ENCODE measurements at places on chromosomes 2 and 18.

DNA sequence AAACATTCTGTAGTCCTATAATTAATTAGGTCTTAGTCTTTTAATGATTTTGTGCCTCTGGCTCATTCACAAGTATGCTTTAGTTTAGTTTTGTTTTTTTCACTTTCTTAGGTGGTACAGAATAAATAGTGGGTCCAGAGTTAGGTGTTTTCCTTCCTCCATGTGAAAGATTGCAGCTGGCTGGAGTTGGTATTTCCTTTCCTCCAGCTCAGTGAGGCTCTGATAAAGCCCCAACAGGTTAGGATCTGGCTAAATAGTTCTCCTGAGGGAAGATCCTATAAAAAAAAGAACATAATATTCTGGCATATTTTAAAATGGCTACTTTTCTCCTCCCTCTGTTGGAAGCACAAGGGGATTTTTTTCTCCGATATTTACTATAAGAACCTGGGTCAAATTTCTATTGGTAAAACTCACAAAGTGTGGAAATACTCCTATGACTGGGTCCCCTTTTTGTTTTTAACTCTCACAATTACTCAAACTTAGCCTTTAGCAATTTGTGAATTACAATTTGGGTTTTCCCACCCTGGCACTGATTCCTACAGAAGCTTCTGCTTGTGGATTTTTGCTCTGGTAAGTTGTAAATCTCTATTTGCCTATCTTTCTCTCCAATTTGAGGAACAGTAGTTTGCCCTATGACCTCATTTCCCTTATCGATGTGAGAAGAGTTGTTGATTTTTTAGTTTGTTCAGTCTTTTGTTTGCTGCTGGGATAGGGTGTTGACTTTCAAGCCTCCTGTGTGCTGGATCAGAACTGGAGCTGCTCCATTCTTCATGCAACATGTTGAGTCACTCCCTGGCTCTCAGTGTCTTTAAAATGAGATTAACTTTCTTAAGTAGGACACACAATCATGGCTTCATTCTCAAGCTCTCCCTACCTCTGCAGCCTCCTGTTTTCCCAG, 500.9 kb downstream of the RNF144A start:
- no peak for DNase-seq

DNA sequence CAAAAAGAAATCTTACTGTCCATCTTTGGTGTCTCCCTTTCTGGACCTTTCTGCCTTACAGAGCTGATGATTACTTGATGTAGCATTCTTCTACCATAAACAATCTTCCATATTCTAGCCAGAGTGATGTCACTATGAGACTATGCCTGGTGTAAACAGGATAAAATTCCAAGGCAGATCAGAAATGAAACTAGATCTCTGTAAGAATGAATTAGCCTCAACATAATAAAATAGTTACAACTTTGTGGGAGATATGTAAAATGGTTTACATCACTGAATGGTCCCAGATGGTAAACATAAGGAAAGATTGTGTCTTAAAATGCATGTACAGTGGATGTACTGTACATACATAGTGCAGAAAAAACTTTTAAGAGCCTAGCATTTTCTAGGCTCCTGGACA, 112.3 kb upstream of the ZNF521 start:
- no peak for DNase-seq

- DNase-seq, result no peak
Measured at GRCh38 chr18:25832001-25832604, 258.3 kb downstream of the SS18 start.

GRCh38 chr2:237438080-237438940, 24.3 kb upstream of the COL6A3 start:
- DNase-seq, result no peak

DNA sequence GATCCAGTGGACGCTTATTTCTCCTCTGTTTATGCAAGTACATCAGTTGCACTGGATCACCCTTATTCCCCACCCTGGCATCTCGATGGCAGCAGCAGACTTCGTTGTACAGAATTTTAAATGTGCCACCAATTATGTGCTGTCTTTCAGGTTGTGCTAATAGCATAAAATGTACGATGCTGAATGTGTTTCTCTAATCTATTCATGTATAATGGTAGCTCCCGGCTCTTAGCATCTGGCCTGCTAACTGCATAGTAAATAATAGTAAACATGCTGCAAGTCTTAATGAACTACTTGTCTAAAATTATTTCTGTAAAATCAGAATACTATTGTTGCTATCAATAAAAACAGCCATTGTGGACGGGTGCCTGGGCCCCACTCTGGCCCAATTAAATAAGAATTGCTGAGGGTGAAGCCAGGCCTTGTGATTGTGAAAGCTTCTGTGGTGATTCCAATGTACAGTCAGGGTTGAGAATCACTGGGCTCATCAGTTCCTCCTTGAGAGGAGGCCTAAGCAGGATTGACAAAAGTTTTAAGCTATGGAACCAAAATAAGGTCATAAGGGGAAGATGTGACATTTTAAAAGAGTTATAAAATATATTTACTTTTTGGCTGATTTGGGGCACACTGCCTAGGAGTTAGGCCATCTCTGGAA, 14.4 kb upstream of the MYO3B start:
- no peak for DNase-seq

GRCh38 chr2:157845081-157845480, 31.0 kb downstream of the ACVR1 start:
- no peak for DNase-seq

DNA sequence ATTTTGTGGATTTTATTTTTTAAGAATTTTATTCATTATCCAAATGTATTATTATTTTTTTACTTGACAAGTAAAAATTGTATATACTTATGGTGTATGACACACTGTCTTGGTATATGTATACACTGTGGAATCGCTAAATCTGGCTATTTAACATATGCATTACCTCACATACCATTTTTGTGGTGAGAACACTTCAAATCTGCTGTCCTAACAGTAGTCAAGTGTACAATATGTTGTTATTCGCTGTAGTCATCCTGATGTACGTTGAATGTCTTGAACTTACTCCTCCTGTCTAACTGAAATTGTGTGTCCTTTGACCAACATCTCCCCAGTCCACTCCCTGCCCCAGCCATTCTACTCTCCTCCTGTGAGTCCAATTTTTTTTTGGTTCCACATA, 153.2 kb upstream of the PTPRM start:
- peak; percentile 28 for DNase-seq

DNA sequence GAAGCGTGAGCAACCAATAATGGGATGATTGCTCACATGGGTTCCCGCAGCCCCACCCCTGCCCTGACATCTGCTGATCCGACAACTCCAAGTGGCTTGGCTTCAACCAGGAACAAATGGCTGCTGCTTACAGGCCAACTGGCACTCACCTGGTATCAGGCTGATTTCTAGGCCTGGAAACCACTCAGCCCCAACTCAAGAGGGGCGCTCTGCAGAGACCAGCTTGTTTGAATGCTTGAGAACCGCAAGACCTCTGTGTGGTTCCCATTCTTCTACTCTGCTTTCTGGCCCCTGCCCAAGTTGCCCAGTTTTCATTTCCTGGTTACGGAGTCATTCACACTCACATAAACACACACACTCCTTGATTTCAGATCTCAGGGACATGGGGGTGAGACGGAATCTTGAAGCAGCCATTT, 52.0 kb downstream of the TNP1 start:
- no peak for DNase-seq

Data from foreskin keratinocyte (primary cell).